ENCODE measurements at places on chromosomes 11 and 22. TPM values are rescaled to one million over a fixed set of nuclear protein-coding genes. Genes with fewer than 3 reads are reported as not detected.

OR52E8 gene
- not detected for total RNA-seq

DDTL gene
- 2.4 TPM for total RNA-seq

DBX1 gene
- total RNA-seq: not detected

TRIOBP gene
- 14.3 TPM for total RNA-seq

DTX4 gene
- total RNA-seq: 1.1 TPM

ARHGAP20 gene
- total RNA-seq: not detected

RIMBP3B gene
- not detected for total RNA-seq

HTR3B gene
- total RNA-seq: not detected

TTC38 gene
- total RNA-seq: 7.1 TPM

MS4A6E gene
- total RNA-seq: not detected

TNNI2 gene
- not detected for total RNA-seq

CASTOR1 gene
- 12.4 TPM for total RNA-seq
